ENCODE measurements at places on chromosomes 2 and 18. TPM values are rescaled to one million over a fixed set of nuclear protein-coding genes. Genes with fewer than 3 reads are reported as not detected.
A peak's percentile ranks its signal among the peaks of the same experiment; 100 is the strongest.

MERTK gene
- 0.14 TPM for polyA plus RNA-seq

GRCh38 chr18:79917169-79917852 lies 34.1 kb downstream of the SLC66A2 start:
- DNase-seq = no peak
- no peak overlapping the region for H3K27ac ChIP-seq
- no peak overlapping the region for H3K4me3 ChIP-seq
- H3K4me1 ChIP-seq = peaks cover 9% of the 10 kb centered on the region
- H3K27me3 ChIP-seq = no peaks in the 10 kb centered on the region

GRCh38 chr2:178827739-178828485 lies 20.7 kb upstream of the TTN start:
- no peak for DNase-seq
- H3K27me3 ChIP-seq = no peaks in the 10 kb centered on the region
- H3K36me3 ChIP-seq = no peaks in the 10 kb centered on the region
- no peak overlapping the region for H3K4me3 ChIP-seq

- H3K4me1 ChIP-seq = no peaks in the 10 kb centered on the region
- no peak for DNase-seq
- no peak overlapping the region for H3K27ac ChIP-seq
- no peaks in the 10 kb centered on the region for H3K27me3 ChIP-seq
- no peaks in the 10 kb centered on the region for H3K36me3 ChIP-seq
- H3K4me3 ChIP-seq = no peak overlapping the region
Observed at GRCh38 chr2:37827455-37827854, 97.6 kb upstream of the RMDN2 start.

DNA sequence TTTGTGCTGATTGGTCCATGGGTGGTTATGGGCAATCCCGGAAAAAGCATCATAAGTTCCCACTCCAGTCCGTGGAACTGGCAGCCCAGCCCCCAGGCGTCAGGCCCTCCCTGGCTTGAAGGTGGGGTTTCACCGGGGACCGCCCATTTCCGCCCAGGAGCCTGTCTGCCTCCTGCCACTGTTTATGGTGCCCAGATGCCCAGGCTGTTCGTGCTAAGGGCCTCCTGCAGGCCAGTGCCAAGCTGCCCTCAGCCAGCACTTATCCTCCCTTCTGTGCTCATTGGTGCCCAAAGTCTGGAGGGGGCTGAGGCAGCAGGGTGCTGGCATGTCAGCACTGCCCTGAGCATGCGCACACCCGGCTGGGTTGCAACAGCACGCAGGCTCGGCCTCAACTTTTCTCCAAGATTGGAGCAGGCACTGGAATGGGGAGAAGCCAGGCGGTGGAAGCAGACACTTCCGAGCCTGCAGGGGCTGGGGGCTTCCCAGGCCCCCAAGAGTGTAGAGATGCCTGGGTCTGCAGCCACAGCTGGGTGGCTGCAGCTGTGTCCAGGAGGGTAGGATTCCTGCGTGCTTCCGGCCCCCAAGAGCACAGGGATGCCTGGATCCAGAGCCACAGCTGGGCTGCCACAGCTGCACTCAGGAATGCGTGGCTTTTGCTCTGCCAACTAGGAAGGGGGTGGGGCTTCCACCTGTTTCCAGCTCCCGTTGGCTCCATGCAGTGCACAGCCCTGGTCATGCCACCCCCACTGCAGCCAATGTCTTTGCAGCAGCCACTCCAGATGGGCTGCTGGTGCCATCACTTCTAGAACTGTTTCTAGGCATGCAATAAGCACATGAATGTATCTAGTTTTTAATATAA lies 74.0 kb downstream of the AGPS start:
- peaks cover 3% of the 10 kb centered on the region for H3K36me3 ChIP-seq
- H3K27me3 ChIP-seq = no peaks in the 10 kb centered on the region
- H3K4me1 ChIP-seq = no peaks in the 10 kb centered on the region
- no peak overlapping the region for H3K4me3 ChIP-seq
- no peak for DNase-seq

STPG4 gene
- polyA plus RNA-seq = not detected

- H3K27me3 ChIP-seq = no peaks in the 10 kb centered on the region
- no peak overlapping the region for H3K4me3 ChIP-seq
- no peak overlapping the region for H3K27ac ChIP-seq
- DNase-seq = peak; percentile 64
- H3K36me3 ChIP-seq = no peaks in the 10 kb centered on the region
Observed at GRCh38 chr2:26745609-26746327, 18.3 kb upstream of the SLC35F6 start.

C2orf72 gene
- polyA plus RNA-seq = not detected

DNA sequence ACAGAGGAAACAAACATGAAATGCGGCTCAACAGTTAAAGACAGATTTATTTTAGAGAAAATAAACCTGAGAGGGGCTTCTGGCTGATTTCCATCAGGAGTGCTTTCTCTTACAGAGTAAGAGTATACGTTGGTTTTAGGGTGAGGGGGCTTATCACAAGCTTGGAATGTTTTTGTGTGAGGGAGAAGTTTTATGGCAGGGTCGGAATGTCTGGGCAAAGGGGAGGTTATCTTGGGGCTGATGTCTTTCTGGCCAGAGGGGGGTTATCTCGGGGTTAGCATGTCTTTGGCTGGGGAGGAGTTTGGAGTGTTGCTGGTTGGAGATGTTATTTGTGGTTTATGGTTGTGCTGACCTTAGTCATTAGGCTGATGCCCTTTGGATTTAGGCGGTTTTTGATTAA lies 22.1 kb downstream of the PTRHD1 start:
- H3K27me3 ChIP-seq = no peaks in the 10 kb centered on the region
- DNase-seq = no peak
- H3K4me1 ChIP-seq = no peaks in the 10 kb centered on the region

DNA sequence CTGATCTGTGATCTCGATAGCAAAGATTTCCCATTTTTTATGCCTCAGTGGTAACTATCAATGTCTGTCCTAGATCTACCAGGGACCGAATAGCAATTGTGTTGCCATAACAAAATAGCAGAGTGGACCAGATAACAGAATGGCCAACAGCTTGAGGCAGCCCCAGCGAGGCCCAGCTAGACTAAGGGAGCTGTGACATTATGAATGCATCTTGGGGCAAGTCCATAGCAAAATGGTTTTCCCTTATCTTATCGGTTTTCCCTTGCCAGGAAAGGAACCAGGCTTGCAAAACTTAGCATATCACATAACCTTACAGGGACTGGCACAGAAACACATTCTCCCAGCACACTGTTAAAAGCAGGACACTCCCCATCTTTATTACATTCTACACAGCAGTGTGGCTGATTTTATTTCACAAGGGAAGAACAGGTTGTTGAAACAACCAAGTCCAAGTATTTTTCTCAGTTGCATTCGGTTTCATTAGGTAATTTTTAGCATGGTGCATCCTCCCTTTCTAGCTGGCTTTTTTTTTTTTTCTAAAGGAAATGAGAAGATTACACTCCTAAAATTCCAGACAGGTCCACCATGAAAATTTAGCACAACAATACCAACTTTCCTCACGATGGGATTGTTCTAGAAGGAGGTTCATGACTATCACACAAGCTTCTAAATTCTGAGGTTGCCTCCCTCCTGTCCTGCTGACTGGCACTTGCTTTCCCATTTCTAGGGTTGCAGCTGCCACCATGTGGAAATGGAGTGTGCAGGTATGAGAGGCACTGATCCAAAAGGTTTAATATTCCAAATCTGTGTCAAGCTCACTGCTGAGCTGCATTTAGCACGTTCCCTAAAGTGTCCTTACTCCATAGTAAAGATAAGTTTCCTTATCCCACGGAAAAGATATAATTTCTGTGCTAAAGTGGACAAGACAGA lies 97.0 kb upstream of the SLC35G4 start:
- no peaks in the 10 kb centered on the region for H3K4me1 ChIP-seq
- no peak for DNase-seq
- no peak overlapping the region for H3K4me3 ChIP-seq
- H3K36me3 ChIP-seq = no peaks in the 10 kb centered on the region
- no peaks in the 10 kb centered on the region for H3K27me3 ChIP-seq

DNA sequence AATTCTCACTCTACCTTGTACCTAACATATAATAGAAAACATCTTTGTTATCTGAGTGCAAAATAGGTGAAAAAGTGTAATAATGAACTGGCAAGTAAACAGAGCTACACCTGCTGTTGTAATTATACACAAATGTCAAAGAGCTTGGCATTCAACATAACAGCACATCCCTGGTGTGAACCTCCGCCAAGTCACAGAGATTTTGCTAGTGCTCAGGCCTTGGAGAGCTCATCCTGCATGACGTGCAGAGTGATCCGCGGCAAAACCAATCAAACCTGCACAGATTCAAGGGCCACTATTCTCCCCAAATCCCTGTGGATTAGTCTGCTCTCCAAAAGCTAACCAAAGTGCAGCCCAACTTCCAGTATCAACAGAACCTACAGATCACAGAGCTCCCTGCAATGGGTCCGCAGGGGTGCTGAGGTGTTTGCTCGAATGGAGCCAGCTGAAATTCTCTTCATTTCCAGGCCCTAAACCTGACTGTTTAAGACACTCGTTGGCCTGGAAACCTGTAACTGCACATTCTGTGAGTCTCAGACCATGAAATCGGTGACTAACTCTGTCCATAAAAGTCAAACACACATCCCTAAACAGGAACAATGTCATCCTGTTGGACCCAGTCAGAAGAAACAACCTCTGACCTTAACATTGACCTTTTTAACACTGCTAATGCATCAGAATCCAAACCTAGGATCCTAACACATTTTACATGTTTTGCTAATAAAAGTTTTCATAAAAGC lies 111.8 kb downstream of the EPB41L3 start:
- H3K27me3 ChIP-seq = no peaks in the 10 kb centered on the region
- H3K4me1 ChIP-seq = no peaks in the 10 kb centered on the region
- H3K36me3 ChIP-seq = no peaks in the 10 kb centered on the region
- H3K4me3 ChIP-seq = no peak overlapping the region

GRCh38 chr2:158664987-158665386 lies 130.1 kb upstream of the DAPL1 start:
- no peaks in the 10 kb centered on the region for H3K27me3 ChIP-seq
- no peaks in the 10 kb centered on the region for H3K4me1 ChIP-seq
- H3K36me3 ChIP-seq = no peaks in the 10 kb centered on the region
- H3K27ac ChIP-seq = no peak overlapping the region
- DNase-seq = no peak

GRCh38 chr2:68246396-68246795 lies 5.9 kb downstream of the PPP3R1 start:
- H3K27me3 ChIP-seq = no peaks in the 10 kb centered on the region
- no peak overlapping the region for H3K4me3 ChIP-seq
- H3K27ac ChIP-seq = no peak overlapping the region
- H3K4me1 ChIP-seq = peaks cover 85% of the 10 kb centered on the region

DNA sequence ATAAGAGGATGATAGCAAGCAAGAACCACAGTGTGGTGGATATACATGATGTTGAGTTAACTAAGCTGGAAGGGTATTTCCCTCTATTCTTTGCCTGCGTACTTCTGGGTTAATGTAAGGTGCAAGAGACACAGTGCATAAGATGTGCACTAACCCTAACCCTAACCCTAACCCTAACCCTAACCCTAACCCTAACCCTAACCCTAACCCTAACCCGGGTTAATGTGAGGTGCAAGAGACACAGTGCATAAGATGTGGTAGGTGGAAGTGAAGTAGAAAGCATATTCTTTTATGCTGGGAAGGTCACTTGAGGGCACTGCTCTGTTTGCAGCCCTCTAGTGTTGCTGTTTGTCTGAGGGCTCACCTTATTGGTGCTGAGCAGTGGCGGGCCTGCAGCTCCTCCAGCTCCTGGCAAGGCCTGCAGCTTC lies 181.5 kb upstream of the ITGA4 start:
- DNase-seq = peak; percentile 61
- no peaks in the 10 kb centered on the region for H3K36me3 ChIP-seq
- peaks cover 25% of the 10 kb centered on the region for H3K4me1 ChIP-seq
- H3K27ac ChIP-seq = no peak overlapping the region

KYNU gene
- not detected for polyA plus RNA-seq

DNA sequence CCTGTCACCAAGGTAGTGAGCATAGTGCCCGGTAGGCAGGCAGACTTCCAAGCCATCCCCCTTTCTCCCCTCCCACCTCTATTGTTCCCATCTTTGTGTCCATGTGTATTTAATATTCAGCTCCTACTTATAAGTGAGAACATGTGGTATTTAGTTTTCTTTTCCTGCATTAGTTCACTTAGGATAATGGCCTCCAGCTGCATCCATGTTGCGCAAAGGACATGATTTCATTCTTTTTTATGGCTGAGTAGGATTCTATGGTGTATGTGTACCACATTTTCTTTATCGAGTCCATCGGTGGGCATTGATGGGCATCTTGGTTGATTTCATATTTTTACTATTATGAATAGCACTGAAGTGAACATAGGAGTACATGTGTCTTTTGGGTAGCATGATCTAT lies 35.3 kb downstream of the MMADHC start:
- no peak for DNase-seq
- no peaks in the 10 kb centered on the region for H3K27me3 ChIP-seq
- H3K4me3 ChIP-seq = no peak overlapping the region
- H3K27ac ChIP-seq = no peak overlapping the region
- no peaks in the 10 kb centered on the region for H3K4me1 ChIP-seq

- peak; percentile 39 for DNase-seq
- H3K27ac ChIP-seq = no peak overlapping the region
- H3K4me1 ChIP-seq = no peaks in the 10 kb centered on the region
- no peaks in the 10 kb centered on the region for H3K36me3 ChIP-seq
Observed at GRCh38 chr2:169131587-169132512, 62.5 kb downstream of the DHRS9 start.

FTCDNL1 gene
- polyA plus RNA-seq = 1.4 TPM

GRCh38 chr2:175931805-175932204 lies 70.3 kb downstream of the LNPK start:
- H3K4me3 ChIP-seq = no peak overlapping the region
- no peak overlapping the region for H3K27ac ChIP-seq
- no peak for DNase-seq
- peaks cover 5% of the 10 kb centered on the region for H3K36me3 ChIP-seq
- no peaks in the 10 kb centered on the region for H3K4me1 ChIP-seq
- no peaks in the 10 kb centered on the region for H3K27me3 ChIP-seq

GRCh38 chr2:24509840-24510239 lies 18.8 kb downstream of the NCOA1 start:
- peaks cover 39% of the 10 kb centered on the region for H3K4me1 ChIP-seq
- H3K36me3 ChIP-seq = no peaks in the 10 kb centered on the region
- no peak for DNase-seq
- H3K27me3 ChIP-seq = no peaks in the 10 kb centered on the region
- H3K27ac ChIP-seq = no peak overlapping the region

DNA sequence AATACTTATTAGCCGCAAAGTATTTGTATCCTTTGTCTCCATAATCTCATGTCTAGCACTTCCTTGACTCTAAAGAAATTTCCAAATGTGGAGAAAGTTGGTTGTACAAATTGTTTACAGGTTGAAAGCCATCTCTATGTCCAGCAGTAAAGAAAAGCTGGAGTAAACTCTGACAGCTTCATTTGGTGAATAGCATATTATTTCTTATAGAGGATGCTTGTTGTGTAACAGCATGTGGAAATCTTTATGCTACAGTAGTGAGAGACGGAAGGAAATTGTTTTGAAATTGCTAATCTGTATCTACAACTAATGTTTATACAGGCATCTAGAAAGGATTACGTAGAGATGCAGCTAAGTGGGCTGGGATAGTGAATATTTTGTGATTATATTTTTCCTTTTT lies 78.5 kb downstream of the UGGT1 start:
- H3K27me3 ChIP-seq = no peaks in the 10 kb centered on the region
- DNase-seq = no peak
- H3K4me1 ChIP-seq = no peaks in the 10 kb centered on the region
- peaks cover 60% of the 10 kb centered on the region for H3K36me3 ChIP-seq

- no peak overlapping the region for H3K27ac ChIP-seq
- H3K4me3 ChIP-seq = no peak overlapping the region
- no peak for DNase-seq
Observed at GRCh38 chr2:171289991-171290390, 129.3 kb upstream of the TLK1 start.

SLC9A4 gene
- polyA plus RNA-seq = not detected

All from CD8-positive, alpha-beta memory T cell (primary cell).